ENCODE measurements at places on chromosomes 6 and 20.

DNA sequence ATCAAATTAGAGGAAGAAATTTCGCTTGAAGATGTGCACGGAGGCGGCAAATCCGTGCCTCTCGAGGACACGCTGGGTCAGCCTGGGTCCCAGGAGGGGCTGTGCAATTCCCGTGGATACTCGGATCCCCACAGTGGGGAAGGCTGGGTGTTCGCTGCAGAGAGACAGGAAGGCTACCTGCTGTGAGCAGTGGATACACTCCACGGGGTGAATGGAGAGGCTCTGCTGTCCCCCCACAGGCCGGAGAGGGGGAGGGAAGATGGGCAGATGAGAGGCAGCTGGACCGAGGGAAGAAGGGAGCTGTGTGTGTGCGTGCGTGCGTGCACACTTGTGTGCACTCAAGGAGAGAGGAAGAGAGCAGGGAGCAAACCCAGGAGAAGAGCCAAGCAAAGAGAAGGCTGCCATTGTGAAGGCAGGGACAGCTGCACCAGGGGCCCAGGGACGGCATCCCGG lies 57.3 kb downstream of the SULF2 start:
- DNase-seq, result no peak

DNA sequence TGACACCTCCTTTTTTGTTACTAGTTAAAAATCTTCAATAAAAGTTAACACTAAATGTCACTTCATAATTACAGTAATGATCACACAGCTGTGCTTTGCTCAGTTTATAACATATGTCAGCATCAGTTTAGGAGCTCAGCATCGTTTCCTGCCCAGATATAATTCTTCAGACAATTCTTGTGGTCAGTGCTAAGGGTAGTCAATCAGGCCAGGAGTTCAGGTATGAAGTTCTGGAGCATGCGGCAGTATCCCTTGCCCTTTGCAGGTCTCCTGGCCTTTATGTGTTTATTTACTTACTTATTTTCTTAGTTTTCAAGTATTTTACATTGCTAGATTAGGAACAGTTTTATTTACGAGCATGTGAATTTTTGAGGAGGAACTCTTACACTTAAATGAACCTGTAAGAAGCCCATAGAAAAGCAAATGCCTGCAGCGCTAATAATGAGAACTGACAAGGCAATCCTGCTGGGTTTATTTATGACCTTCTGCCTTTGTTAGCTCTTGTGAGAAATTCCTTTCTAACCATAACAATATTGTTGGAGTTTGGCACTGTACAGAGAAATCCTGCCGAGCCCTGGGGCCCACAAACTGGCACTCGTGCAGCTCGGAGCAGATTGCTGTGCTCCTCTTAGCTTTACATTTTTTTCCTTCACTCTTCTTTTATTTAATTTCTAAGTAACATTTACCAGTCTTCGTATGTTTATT lies 252.8 kb downstream of the TMEM242 start:
- DNase-seq, result no peak

- peak; percentile 26 for DNase-seq
These were observed 32.3 kb downstream of the YTHDF1 start for GRCh38 chr20:63183422-63184146.

GRCh38 chr6:158232316-158233213 lies 64.4 kb downstream of the GTF2H5 start:
- peak; percentile 45 for DNase-seq

GRCh38 chr6:72286911-72287311 lies 335.0 kb upstream of the KCNQ5 start:
- no peak for DNase-seq

Data from effector memory CD4-positive, alpha-beta T cell (primary cell).